H1 (cell line): ENCODE measurements at places on chromosomes 2 and 18.

DNA sequence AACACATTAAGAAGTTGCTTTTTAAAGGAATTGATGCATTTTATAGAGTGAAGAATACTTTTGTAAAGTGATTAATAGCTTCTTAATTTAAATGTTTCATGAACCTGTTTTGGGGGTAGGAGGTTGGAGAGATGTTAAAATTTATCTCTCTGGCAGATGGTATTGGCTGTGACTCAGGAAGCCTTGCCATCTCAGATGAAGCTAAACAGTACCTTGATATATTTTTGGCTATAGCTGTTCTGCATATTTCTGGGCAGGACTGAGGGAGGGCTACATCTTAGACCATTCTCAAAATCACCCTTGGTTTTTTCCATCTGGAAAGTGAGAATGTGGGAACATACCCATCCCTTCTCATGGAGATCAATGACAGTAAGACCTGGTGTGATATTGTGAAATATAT is 13.4 kb downstream of the CAPN14 start:
- no peak for DNase-seq

DNA sequence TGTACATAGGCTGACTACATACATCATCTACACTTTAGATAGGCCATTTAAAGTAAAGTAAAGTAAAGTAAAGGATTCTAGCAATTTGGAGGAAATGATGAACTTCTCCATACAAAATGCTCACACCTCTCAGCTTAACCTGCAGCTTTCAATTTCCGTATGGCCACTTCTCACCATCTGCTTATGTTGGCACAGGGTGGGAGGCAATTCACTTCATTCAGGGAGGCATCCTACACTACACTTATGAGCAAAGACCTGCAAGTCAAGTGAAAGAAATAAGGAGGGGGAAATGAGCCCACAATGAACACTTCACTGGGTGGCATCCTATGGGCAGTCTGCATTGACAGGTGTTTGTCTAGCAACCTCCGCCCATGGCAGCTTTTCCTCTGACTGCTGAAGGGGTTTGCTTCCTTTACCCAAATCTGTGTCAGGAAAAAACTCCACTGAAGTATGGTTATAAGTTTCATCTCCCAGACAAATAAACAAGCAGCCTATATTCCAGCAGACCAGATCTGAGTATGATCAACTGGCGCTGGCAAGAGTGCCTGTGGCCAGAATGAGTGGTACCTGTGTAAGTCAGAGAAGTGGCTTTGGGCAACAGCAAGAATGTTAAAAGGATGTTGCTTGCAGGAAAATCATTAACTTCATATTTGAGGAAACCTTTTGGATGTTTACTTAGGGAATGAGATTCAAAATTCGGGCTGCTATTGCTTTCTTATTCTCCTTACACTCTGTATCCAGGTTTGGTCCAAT is 449.1 kb downstream of the TGIF1 start:
- no peak for DNase-seq

GRCh38 chr2:144067506-144067905 is 452.4 kb downstream of the ZEB2 start:
- DNase-seq = no peak

- no peak for DNase-seq
Measured at GRCh38 chr2:231470246-231470900, 6.1 kb upstream of the NCL start.

GRCh38 chr2:82740527-82740926 is 1718.6 kb downstream of the SUCLG1 start:
- no peak for DNase-seq

DNA sequence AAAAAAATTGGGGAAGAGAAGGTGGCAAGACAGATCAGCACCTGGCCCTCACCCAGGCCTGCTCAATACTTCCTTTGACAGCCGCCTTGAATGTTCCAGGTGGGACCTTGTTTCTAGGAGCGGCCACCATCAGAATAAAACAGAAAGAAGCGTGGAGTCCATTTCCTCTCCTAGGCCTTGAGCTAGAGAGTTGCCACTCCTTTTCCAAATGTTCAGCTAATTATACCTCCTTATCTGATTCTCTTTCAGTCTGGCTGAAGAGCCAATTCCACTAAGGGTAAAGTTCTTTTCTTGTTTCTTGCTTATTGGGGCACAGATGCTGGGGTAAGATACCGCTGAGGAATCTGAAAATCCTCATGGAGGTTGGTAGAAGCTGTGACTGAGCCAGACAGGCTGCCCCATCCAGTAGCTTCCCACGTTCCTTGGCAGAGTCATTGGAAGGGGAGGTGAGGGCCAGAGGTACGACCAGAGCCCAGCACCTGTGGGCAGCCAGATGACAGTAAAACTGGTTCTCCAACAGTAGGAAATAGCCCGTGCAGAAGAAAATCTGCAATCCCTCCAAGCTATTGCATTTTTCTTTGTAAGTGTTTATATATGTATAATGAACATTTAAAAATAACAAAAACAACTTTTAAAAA is 51.5 kb downstream of the PLB1 start:
- no peak for DNase-seq

GRCh38 chr2:193505620-193506019 is 1310.9 kb upstream of the TMEFF2 start:
- DNase-seq = no peak

DNA sequence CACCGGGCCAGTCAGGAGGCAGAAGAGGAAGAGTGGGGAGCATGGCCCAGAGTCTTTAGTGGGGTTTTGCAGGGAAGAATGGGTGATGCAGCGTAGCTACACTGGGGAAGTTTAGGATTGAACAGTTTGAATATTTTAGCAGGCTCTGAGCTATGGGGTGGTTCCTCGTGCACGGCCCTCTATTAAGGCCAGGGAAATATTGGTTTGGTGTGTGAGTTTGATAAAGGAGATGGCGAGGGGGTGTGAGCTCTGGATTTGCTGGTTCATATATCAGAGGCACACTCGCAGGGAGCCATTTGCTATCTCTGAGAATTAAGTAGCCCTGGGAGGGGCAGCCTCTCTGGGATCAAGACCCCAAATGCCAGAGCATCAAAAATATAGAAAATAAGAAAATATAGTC is 50.1 kb downstream of the BOLA3 start:
- DNase-seq = no peak

GRCh38 chr2:206193671-206194357 is 34.1 kb downstream of the EEF1B2 start:
- DNase-seq = no peak

DNA sequence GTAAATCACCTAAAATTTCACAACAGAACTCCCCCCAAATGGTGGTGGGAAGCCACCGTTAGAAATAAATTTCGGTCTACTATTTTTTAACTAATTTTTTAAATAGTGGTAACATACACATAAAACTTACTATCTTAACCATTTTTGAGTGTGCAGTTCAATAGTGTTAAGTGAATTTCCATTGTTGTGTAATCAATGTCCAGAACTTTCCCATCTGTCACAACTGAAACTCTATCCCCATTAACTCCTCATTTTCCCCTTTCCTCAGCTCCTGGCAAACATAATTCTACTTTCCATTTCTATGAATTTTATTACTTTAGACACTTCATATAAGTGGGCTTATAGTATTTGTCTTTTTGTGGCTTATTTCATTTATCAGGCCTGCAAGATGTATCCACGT is 34.1 kb upstream of the HNMT start:
- no peak for DNase-seq

DNA sequence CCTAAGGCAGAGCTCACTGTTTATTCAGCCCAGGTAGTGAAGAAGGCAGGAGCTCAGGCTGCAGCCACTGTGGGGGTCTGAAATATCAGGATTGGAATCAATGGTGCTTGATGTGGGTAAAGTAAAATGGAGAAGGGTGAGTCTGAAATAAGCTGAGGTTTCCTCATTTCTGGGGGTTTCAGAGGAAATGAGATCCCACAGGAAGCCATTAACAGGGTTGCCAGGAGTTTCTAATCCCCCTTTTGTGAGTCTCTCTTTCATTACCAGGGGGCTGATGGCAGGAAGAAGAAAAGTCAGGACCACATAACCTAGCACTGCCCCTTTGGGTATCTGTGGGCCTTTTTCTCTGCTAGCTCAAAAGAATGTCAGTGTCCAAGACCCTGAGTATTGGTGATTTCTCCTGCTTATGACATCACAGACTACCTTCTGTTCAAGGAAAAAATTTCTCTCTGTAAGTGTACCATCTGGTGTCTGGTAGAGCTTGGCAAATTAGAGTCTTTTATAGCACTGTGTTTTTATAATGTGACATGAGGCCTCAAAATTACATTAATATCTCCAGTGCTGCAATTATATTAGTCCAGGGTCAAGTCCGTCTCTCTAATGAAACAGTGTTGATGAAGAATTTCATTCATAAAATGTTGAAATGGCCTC is 56.0 kb downstream of the LBH start:
- no peak for DNase-seq

GRCh38 chr18:8626414-8627106 is 17.3 kb downstream of the RAB12 start:
- no peak for DNase-seq

- DNase-seq = no peak
Measured at GRCh38 chr18:13289481-13290205, 71.1 kb downstream of the LDLRAD4 start.

DNA sequence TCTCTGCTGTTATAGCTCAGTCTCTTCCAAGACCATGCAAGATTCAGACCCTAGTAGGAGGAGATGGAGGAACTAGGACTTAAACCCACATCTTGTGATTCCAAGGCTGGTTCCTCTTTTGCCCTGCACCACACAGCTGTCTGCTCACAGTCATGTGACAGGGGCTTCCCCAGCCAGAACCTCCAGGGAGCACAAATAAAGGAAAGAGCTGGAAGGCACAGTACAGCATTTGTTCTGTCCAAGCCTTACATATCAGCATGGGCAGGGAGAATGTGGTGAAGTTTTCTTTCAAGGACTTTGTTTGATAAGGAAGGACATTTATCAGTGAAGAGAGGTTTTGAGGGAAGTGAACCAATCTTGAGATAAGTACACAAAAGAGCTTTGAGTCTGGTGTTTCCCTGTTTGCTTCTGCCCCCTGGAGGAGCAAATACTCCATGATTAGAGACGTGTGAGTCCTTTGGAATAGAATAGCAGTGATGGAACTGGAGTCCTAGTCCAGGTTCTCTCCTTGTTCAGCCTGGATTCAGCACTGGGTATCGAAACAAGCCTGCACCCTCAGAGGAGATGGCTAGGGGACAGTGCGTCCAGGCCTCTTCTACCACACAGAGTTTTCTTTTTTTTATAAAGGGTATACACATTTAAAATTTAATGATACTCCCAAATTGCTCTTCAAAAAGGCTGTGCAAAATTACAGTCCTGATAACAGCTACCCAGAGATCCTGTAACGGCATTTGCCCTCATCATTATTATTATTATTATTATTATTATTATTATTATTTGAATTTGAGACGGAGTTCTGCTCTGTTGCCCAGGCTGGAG is 24.6 kb upstream of the CASP10 start:
- DNase-seq = no peak

DNA sequence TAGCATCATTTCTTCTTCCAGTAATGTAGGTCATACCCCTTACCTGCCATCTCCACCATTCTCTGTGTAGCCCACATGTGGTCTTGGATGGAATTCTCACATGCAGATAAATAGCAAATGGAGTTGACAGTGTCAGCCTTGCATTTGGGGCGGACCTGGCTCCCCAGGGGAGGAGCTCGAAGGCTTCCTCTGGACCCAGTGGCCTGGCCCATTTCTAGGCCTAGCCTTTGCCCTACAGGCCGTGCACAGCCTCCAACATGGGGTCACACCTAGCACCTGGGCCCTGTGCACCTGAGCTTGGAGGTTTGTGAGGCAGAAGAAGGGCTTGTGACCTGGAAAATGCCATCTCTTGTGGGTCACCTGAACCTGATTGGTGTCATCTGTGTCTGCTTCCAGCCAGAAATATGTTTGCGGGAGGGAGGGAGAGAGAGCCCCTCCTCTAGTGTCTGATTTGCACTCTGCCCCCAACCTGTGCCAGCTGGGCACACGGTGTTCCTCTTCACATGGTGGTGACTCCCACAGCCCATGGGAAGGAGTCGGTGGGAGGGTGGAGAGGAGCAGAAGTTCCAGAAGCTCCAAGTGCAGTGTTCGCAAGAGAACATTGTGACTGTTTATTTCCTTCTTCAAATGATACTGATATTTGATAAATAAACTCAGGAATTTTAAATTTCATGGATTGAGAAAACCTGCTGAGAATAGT is 33.0 kb downstream of the ITGB1BP1 start:
- DNase-seq = no peak

DNA sequence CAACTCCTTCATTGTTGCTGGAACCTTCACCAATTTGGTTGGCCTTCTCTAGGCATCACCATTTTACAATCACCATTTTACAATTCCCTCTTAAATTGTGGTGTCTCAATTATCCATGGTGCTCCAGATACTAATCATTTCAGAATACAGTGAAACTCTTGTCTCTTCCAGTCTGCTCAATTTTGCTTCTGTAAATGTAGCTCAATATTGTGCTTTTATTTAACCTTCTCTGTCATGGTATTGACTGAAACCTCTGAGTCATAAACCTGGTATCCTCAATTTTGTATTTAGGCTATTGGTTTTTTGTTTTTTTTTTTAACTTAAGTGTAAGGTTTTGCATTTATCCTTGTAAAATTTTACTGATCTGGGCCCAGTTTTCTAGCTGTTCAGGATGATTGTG is 16.1 kb downstream of the STRADB start:
- no peak for DNase-seq

DNA sequence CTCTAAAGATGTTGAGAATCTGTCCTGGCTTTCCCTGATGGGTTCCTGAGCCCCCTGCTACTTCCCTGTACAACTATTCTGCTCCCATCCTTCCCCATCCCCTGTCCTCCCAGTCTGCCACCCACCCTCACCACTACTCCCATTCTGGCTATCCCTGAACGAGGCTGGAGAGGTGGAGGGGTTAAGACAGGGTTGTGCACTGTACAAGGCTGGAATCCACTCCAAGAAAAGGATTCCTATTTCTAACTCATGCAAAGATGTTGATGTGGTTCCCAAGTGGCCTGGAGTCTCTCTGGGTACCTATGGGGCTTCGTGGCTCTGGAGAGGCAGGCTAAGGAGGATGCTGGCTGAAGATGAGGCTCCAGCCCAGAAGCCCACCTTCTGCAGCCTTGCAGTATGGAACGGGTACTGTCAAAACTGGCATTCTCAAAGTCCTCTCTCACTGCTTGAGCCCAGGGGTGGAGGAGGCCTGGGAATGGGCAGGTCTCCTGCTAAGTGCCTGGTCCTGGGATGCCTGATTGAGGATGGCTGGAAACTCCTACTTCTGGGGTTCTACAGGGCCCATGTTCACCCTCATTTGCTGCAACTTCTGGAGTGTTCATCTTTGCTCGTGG is 1.3 kb upstream of the FEV start:
- no peak for DNase-seq

DNA sequence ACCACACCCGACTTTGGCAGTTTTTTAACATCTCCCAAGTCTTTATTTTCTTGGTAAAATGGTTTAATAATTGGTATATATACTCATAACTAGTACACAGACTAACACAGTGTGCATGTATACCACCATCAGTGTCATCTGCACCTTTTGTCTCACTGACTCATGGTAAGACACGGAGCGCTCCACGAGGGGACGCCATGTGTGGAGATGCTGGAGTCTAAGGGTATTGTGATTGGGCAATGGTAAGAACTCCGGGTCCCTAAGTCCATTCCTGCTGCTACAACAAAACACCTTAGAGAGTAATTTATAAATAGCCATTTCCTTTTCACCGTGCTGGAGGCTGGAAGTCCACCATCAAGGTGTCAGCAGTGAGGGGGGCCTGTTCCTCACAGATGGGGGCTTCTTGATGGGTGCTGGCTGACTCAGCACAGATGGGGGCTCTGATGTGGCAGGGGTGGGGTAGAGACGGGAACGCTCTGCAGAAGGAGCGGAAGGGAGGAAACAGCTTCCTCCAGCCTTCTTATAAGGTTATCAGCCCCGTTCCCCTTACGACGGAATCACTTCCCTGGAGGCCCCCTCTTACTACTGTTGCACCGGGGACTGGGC is 42.0 kb upstream of the EDAR start:
- DNase-seq = no peak
